Stimulated activated CD8-positive, alpha-beta memory T cell treated with anti-CD3 and anti-CD28 coated beads, Interleukin-2, amount 100 ng/mL, for 48 hours (primary cell): ENCODE measurements at places on chromosomes 4 and X.

DNA sequence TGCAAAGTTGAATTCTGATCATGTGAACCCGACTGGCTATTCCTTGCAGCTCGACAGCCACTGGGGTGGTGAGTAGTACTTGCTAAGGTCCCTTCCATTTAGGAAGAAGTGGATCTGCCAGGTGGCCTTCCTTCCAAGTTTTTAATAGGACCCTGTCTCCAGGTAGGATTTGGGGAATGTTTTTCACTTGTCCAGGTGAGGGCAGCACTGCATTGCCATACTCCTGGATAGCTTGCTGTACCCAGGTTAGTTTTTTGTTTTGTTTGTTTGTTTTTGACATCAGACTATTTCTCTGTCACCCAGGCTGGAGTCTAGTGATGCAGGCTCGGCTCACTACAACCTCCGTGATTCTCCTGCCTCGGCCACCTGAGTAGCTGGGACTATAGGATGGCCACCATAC, 29.8 kb downstream of the SAGE1 start:
- DNase-seq: no peak

DNA sequence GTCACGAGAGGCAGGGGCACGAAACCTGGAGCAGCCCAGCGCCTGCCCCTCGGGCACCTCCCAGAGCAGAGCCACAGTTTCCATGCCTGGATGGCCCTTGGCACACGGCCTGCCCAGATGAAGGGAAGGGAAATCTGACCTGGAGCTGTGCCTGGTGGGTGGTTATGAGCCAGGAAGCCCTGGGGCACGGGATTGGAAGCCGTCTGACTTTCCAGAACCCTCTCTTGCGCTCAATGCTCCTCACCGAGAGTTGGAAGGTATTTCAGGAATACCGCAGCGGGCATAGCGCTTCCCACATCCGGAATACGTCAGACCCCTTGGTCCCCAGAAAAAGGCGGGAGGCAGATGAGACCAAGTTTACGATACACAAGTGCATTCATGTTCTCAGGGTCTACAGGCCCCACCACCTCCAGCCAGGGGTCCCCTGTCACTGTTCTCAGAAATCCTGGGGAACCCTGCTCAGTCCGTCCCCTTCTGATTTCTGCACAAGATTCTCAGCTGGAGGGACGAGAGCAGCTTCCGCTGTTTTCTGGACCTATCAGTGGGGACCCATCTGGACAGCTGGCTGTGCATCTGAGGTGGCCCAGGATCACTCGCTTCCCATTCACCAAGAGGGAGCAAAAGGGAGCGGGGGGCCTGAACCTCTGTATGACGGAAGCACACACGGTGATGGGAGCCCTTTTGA, 172.9 kb downstream of the AFAP1 start:
- no peak for DNase-seq

- no peak for DNase-seq
Measured at GRCh38 chr4:55036405-55036804, 89.0 kb downstream of the KDR start.

DNA sequence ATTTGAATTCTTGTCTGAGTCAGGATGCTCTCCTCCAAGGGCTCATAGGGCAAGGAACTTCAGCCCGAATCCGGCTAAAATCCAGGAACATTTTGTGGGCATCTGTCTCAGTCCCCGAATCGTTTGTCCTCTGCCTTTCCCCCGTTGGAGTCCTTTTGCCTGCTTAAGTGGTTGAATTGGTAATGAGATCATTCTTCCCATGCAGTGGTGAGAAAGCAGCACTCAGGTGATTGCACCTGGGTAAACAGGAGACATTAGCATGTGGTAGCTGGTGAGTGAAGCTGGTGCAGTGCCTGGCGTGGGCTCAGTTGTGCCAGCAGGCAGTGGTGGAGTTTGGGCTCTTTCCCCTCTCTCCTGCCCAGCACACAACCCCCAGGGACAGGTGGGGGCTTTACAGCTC, 61.9 kb upstream of the MTM1 start:
- DNase-seq: no peak

DNA sequence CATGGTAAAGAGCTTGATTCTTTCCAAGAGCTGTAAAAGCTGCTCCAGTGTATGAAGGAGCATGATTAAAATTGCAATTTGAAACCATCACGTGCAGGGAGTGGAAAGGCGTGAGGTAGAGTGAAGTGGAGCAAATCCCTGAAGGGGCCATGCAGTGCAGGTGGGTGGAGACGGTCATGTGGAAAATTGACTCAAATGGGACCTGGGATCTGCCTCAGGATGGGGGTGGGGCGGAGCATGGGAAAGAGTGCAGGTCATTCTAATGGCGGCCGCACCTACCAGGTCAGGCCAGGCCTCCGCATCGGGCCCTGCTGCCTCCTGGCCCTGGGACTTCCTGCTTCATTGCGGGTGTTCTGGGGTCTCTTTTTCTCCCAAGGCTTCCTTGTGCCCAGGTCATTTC, 25.3 kb upstream of the TRIM60 start:
- DNase-seq: no peak

- DNase-seq: no peak
Measured at GRCh38 chr4:87017580-87018342, 83.0 kb downstream of the AFF1 start.

DNA sequence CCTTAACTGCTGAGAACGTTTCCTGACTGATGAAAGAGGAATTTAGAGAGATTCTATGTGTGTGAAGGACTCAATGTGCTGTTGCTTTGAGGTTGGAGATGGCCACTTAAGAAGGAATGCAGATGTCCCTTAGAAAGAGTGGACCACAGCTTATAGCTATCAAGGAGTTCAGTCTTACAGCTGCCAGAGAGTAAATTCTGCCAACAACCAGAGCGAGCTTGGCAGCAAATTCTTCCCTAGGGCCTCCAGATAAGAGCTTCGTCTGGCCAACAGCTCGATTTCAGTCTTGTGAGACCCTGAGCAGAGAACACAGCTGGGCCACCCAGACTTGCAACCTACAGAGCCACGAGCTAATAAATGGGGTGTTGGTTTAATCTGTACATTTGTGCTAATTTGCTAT, 21.8 kb downstream of the MID1 start:
- no peak for DNase-seq

DNA sequence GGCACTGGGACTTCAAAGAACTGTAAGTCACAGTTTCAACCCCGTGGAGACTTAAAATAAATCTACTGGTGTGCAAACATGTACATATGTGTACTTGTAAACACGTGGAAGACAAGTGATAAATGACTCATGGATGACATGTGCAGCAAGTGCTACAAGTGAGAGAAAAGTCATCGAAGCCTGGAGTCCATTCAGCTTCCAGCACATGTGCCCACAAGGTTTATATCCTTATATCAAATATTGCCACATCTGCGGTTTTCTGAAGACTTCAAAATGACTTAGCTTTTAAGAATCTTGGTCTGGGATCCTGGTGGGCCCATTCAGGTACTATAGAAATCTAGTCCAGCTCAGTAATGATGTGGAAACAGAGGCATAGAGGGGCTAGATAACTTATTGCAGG, 33.0 kb upstream of the TTC29 start:
- DNase-seq: no peak
